ENCODE measurements at places on chromosomes 4 and X.

DNA sequence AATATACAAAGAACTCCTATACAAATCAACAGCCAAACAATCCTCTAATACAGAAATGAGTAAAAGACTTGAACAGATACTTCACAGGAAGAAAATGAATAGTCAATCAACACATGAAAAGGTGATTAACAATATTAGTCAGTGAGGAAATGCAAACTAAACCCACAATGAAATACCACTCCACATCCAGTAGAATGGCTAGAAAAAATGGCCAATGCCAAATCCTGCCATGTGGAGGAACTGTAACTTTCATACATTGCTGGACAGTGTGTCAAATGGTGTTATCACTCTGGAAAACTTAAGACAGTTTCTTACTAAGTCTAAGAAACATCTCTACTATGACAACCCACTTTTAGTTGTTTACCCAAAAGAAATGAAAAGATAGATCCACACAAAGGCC, 59.5 kb downstream of the NSG1 start:
- no peak for DNase-seq

DNA sequence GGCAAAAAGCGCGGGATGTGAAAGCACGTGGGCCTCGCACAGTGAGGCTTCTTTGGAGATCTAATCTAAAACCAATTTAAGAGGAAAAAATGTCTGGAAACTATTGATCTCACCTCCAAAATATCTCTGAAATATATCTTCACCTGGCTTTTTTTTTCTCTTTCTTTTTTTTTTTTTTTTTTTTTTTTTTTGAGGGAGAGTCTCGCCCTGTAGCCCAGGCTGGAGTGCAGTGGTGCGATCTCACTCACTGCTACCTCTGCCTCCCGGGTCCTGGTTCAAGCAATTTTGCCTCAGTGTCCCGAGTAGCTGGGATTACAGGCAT, 383 bp upstream of the ZMAT1 start:
- DNase-seq, result no peak

DNA sequence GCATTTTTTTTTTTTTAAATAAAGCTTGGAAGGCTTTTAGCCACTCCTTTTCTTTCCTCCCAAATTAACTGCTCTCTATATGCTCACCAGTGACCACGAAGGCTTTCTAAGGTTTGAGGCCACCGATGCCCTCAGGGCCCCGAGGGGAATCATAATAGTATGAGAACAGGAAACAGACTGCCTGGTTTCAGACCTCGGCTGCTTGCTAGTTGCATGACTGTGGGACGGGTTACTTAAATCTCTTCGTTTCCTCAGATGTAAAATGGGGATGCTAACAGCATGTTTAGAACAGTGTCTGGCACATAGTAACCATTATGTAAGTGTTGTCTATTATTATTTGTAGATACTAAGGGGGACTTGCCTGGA, 3.6 kb downstream of the LINC00632 start:
- no peak for DNase-seq

DNA sequence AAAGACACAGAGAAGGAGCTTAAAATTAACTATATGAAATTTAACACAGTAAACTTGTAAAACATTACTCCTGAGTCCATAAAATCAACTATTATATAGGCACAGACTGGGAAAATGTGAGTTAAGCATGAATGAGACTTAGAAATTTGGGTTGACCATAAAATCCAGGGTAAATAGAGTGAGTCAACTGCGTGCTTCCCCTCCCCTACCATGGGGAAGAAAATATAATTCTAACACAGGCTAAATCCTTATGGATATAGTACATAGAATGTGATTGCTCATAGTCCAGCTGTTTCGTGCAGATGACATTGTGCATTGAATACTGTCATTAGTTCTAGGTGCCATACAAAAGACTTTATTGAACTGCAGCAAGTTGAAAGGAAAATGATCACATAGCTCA, 42.2 kb downstream of the KLHL5 start:
- no peak for DNase-seq

- DNase-seq, result no peak
These were observed 191.4 kb downstream of the SPRY1 start for GRCh38 chr4:123587983-123588494.

DNA sequence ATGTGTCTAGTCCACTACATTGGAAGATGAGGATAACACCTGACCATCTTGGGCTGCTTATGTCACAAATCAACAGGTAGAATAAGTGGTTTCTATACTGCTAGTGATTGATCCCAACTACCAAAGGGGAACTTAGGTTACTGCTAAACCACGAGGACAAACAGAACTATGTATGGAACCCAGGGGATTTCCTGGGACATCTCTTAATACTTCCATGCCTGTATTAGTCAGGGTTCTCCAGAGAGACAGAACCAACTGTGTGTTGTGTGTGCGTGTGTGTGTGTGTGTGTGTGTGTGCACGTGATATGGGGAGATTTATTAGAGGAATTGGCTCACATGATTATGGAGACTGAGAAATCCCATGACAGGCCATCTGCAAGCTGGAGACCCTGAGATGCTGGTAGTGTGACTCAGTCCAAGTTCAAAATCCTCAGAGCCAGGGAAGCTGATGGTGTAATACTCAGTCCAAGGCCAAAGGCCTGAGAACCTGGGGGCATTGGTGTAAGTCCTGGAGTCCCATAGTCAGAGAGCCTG, 16.2 kb upstream of the AFF1 start:
- no peak for DNase-seq

- DNase-seq, result no peak
These were observed 213.3 kb upstream of the MAB21L2 start for GRCh38 chr4:150368667-150369066.

Measured in HS-27A (cell line).